ENCODE measurements at places on chromosomes 16 and 17.

DNA sequence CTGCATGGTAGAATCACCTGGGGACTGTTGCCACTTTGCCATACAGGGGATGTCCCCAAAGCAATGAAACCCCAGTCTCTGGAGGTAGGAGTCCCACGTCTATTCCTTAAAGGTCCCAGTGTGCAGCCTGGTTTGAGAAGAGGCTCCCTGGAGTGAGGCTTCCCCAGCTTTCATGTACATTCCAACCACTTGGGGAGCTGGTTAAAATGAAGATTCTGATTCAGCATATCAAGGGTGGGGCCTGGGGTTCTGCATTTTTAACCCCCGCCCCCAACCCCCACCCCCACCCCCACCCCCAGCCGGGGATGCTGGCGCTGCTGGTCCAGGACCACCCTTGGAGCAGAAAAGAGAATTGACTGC, 241.2 kb downstream of the FOXL1 start:
- DNase-seq: no peak

- no peak for DNase-seq
These were observed 32.4 kb downstream of the RAB11FIP3 start for GRCh38 chr16:457732-458400.

DNA sequence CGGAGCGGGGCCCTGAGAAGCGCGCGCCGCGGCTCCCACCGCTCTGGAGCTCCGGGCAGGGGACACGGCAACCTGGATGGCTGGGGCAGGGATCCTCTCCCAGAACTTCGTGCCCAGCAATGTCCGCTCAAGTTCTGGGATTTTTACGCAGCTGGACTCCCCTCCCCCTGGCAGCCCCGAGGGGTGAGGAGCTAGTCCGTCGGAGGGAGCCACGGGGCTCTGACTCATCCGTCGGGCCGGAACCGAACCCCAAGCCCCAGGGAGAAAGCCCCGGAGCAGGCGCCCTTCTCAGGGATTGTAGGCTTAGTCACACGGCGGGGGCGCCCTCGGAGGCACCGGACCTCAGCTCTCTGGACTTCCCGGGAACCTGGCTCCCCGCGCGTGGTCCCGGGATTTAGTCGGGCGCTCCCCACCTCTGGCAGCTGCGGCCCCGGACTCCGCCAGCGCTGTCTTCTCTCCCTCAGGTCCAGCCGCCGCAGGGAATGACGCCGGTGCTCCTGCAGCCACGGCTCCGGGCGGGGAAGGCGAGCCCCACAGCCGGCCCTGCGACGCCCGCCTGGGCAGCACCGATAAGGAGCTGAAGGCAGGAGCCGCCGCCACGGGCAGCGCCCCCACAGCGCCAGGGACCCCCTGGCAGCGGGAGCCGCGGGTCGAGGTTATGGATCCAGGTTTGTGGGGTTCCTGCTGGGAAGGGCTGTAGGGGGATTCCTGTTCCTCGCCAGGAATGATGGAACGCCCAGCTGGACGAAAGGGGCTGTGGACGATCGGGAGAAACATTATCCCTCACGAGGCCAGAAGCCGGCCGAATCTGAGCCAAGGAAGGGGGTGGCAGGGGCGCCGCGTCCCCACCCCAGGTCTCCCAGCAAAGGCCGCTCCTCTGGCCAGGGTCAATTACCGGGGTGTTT, 830 bp downstream of the SPHK1 start:
- no peak for DNase-seq

GRCh38 chr17:71472809-71473789, 647.7 kb upstream of the SOX9 start:
- no peak for DNase-seq

- no peak for DNase-seq
These were observed 13.2 kb downstream of the CDH1 start for GRCh38 chr16:68750193-68750695.

GRCh38 chr16:69796285-69797118, 34.4 kb downstream of the WWP2 start:
- peak; percentile 30 for DNase-seq

- no peak for DNase-seq
These were observed 185.7 kb downstream of the IRX5 start for GRCh38 chr16:55116165-55116920.

DNA sequence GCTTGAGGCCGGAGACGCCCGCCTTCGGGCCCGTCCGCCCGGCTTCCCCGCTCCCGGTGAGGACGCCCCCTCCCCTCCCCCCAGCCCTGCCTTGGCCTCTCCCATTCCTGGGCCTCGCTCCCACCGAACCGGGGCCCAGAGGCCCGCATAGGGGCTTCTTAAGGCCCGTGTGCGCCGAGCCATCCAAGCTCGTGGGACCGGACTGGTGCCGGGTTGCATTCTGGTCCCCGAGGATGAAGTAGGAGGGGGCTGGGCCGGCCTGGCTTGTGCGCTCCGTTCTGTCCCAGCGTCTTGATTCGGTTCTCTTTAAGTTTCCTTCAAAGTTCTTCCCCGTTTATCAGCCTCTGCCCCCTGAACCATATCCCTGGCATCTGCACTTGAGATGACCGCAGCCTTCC, 488 bp downstream of the SENP3 start:
- DNase-seq: no peak

- DNase-seq: peak; percentile 22
These were observed 159.4 kb upstream of the CHMP6 start for GRCh38 chr17:80832266-80832676.

DNA sequence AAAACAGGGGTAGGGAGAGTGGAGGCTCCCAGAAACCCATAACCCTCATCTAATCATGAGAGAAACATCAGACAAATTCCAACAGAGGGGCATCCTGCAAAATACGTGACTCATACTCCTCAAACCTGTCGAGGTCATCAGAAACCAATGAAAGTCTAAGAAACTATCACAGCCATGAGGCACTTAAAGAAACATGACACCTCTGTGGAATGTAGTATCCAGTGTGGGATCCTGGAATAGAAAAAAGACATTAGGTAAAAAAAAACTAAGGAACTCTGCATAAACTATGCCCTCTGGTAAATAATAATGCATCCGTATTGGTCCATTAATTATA, 16.4 kb downstream of the CDH5 start:
- no peak for DNase-seq

DNA sequence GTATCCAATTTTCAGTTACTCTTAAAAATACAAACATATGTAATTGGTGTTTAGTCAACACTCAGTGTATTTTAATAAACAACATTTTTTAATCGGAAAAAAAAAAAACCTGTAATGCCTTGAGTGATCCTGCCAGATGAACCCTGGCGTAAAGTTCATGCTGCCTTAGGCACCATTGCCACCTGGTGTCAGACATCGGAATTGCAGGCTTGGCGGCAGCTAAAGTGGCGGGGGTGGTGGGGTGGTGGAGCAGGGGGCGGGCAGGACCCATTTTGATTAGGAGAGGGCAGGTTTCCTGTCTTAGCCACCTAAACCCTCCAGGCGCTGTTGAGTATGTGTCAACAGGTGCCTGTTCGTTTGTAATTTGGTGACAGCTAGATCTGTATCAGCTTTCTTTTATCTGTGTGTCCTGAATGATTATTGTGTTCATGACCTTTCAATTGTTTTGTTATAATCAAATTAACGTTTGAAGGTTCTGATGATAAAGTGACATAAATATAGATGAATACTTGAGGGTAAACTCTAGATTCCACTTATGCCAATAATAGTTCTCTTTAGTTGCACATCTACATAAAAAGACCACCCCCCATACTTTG, 588.7 kb downstream of the CDH13 start:
- no peak for DNase-seq

DNA sequence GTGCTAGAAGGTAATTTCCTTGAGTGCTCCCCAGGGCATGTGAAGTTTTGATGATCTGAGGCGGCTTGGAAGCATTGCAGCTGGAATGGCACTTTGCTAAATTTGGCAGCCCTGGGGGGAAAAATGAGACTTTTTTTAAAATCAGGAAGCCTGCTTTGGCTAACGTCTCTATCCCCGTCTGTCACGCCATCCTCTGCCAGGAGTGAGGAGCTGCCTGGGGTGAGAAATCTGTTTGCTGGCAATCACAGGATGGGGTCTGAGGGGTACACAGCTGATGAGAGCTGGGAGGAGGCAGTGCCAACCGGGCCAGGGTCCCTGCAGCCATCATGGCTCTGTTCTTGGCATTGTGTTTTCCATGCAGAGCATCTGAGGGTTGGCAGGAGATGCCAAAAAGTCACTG, 2.0 kb downstream of the ABCC12 start:
- DNase-seq: no peak

DNA sequence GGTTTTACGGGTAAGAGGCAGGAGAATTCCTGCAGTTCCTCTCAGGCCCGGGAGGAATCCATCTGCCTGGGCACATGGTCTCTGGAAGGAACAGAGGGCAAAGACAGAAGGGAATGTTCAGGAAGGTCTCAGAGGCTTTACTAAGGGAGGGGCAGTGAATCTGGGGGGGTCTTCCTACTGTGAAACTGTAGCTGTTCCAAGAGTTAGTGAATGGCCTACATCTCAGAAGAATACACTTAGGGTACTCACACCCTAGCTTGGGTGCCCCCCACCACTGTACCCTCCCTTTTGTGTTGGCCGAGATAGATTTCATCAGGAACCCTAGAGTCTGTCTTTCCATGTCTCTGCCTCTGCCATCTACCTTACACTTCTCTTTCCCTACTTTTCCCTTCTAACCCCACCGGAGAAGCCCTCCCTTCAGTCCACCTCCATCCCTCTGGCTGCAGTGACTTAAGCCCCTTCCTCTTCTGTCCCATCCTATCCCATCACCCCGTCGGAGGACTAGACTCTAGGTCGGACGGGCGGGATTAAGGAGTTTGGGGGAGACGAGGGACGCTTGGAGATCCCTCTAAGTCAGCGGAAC, 316 bp downstream of the DLG4 start:
- no peak for DNase-seq

GRCh38 chr17:9729735-9730420, 61.5 kb downstream of the DHRS7C start:
- DNase-seq: no peak

GRCh38 chr17:72858826-72859495, 233.5 kb downstream of the SLC39A11 start:
- DNase-seq: no peak

DNA sequence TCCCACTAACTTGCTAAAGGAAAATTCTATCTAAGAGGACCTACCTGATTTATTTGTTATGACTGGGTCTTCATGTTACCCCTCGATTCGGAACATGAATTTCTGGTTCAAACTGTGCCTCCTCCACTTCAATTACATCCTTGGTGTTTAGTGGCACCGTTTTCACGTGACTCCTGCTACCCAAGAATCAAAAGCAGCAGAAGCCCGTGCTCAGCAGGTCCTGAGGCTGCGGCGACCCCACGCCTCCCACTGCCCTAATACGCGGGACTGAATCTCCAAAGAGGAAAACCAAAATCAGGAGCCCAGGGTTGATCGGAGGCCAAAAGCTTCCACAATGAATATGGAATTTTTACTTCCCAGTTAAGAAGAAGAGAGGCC, 94.0 kb upstream of the METRNL start:
- DNase-seq: no peak

- no peak for DNase-seq
These were observed 215.4 kb downstream of the CHD9NB start for GRCh38 chr16:52837251-52837650.

DNA sequence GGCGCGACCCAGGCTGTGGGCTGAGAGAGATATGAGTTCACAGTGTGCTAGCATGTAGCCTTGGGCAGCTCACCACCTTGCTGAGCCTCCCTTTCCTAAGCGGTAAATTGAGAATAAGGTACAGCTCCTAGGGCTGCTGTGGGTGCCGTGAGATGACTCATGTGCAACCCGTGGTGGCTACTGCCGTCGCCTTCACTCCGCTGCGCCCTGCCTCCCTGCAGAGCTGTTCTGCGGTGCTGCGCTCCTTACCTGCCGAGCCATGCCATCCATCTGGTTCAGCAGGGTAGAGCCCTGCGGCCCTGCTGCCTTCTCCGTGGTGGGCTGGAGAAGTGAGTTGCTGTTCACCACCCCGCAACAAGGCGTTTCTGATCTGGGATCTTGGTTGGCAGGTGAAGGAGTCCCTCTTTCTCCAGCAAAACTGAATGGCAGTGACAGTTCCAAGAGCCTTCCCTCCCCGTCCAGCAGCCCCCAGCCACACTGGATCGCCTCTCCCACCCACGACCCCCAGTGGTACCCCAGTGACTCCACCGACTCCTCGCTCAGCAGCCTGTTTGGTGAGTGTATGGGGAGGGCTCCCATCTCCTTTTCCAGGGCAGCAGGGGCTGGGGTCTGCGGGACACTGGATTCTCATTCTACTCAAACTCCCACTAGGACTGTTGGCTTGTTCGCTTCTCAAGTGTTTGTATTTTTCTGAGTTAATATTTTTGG, 9.3 kb upstream of the JPT2 start:
- DNase-seq: no peak

DNA sequence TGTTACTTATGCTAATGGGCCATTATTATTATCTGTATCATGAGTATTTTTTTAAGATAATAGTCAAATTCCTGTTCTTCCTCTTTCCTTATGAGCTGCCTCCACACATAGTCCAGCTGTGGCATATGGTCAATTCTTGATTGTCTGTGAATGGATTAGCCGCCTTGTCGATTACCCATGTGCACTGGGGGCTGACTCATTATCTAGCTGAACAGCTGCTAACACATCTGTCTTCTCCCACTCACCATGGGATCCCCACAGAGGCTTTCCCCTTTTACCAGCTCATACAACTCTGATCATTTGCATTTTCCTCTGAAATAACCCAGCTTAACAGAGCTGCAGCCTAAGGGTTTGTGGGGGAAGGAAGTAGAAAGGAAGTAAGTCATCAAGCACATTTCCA, 915.0 kb downstream of the CDH11 start:
- no peak for DNase-seq

DNA sequence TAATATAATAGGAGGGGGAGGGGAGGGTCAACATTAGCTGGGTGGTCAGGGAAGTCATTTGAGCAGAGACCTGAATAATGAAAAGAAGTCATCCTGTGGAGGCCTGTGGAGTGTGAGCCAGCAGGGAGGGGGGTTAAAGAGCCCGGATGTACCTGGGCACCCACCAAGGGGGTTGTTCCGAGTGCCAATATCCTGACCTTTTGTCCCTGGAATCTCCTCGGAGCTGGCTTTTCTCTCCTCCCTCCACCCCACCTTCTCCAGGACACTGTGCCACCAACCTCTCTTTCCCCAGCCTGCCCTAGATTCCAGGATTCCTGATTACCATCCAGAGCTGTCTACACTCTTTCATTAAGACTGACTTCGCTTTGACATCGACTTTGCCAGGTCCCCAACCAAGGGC, 6.2 kb downstream of the SHBG start:
- no peak for DNase-seq

- DNase-seq: no peak
These were observed 5.8 kb downstream of the ESRP2 start for GRCh38 chr16:68230176-68230571.

GRCh38 chr16:818132-818531, 17.6 kb upstream of the GNG13 start:
- no peak for DNase-seq

DNA sequence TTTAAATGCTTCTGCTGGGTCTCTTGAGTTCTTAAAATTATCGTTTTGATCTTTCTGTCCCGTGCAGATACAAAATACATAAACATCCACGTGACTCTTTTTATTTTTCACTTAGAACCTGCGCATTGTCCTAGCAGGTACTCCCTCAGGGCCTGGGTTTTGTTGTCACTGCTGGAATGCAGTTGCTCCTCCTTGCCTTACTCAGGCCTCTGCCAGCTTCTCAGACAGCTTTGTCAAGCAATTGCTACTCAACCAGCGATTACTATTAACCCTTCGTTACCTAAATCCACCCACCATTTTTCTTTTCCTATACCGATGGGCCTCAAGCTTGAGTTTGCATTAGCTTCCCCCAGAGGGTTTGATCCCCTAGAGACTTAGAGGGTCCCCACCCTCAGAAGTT, 405.9 kb upstream of the RBFOX1 start:
- DNase-seq: no peak

Data from anterior cingulate cortex (tissue), 58 donors.